ENCODE measurements at places on chromosomes 12 and 14.
A peak's percentile ranks its signal among the peaks of the same experiment; 100 is the strongest.

DNA sequence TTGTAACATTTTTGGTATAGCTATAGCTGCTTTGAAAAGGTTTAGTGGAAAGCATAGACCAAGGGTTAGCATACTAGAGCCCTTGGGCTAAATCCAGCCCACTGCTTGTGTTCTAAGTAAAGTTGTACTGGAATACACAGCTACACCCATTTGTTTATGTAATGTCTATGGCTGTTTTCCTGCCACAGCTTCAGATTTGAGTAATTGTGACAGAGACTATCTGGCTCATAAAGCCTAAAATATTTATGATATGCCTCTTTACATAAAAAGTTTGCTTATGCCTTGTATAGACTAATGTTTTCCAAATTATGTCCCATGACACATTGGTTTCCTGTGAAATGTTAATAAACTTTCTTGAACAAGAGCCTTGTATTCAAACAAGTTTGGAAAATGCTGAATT is 234.8 kb upstream of the ATP2B1 start:
- DNase-seq = peak; percentile 6

DNA sequence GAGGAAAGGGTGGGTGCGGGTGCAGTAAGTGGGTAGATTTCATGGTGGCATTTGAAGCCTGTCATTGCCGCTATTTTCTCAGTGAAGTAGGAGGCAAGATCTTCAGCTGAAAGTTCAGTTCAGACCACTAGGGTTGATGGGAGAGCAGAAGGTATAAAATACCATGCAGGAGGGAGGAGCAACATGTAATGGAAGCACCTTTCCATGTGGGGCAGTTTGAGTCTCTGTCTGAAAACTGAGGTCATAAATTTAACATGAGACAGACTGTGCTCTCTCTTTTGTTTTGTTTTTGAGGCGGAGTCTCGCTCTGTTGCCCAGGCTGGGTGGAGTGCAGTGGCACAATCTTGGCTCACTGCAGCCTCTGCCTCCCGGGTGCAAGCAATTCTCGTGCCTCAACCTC is 22.7 kb downstream of the LRRC74A start:
- DNase-seq = no peak

DNA sequence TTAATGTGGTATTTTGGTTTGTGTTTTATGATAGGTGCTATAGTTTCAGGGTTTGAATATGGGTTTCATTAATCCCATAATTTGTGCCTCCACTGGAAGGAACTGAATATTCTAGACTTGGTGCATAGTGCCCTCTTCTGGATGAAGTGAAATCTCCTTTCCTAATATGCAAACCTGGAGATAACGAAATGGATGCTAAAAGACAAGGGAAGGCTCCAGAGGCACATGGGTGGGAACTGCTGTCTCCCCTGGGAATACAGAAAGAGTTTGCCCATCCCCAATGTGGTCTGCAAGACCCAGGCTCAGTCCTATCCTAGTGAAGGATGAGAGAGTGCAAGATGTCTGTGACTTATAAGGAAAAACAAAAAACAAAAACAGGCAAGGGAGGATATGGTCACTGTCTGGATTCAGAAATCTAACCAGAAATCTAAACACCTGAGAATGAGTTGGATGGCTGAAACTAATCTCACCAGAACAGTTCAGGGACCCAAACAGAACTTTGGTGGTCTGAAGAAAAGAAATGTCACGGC is 142.3 kb upstream of the TMPO start:
- DNase-seq = peak; percentile 15

DNA sequence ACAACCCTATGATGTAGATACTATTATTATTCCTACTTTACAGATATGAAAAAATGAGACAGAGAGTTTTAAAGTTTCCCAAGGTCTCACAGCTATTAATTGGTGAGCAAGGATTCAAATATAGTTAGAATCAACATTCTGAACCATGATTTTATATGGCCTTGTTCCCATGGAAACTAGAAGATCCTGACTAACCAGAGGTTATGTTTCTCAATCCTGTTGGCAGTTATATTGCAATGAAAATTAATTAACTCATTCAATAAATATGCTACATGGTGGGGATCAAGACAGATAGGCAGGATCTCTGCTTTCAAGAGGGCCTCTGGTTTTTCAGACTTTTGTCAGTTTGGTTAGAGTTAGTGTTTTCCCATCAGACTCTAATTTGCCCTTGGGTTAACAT is 9.3 kb upstream of the FUT8 start:
- peak; percentile 71 for DNase-seq

DNA sequence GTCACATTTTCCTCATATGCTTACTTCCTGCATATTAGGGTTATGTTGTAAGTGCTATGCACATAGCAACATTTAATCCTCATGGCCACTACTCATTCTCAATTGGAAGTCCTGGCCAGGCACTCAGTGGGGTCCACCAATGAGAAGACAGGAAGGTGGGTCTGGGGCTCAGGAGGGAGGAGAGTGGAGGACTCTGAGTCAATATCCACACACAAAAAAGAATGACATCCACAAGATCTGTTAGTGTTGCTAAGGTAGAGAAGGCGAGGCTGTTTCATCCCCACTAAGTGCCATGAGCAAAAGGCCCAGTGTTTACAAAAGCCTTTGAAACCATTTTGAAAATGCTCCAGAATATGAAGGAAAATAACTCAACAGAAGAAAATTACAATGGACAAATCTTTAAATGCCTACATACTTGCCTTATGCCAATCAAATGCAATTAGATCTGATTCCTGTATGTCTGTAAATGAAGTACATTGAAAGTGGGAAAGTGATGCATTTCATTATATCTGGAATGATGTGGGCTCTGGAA is 53.9 kb downstream of the EID3 start:
- peak; percentile 71 for DNase-seq

DNA sequence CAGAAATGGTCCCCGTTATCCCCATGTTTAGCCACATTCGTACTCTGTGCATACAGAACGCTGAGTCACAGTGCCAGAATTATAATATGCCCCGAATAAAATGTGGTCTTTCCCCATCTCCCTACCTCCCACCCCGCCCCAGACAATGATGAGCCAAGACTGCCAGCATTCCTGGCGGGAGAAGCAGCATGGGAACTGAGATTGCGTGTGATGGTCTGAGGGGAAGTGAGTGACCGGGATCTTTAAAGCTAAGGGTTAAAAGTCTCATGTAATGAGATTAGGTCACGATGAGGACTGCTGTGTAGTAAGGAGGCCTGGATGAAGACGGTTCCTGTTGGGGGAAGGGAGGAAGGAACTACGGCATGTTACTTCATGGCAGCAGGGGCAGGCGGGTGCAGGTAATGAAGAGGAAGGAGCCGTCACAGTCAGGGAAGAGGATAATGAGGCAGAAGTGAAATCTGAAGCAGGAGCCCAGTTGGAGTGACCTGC is 243.3 kb upstream of the FKBP4 start:
- no peak for DNase-seq

- DNase-seq = peak; percentile 71
Measured at GRCh38 chr14:105473677-105474482, 741 bp upstream of the CRIP2 start.

DNA sequence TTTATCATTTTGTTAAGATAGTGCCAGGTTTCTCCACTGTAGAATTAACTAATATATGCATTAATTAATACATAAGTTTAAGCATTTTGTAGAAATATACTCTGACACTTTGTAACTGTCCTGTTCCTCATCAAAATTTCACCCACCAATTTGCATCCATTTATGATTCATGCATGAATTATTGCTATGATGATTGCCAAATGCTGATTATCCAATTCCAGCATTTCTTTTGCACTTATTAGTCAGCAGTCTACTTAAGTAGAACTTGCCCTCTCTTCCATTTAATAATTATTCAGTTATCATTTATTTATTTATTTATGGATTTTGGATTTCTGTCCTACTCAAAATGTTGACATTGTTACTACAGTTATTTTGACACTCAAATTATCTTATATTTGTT is 72.2 kb downstream of the SLC6A15 start:
- DNase-seq = no peak

GRCh38 chr12:93128332-93128707 is 199.2 kb upstream of the EEA1 start:
- no peak for DNase-seq

DNA sequence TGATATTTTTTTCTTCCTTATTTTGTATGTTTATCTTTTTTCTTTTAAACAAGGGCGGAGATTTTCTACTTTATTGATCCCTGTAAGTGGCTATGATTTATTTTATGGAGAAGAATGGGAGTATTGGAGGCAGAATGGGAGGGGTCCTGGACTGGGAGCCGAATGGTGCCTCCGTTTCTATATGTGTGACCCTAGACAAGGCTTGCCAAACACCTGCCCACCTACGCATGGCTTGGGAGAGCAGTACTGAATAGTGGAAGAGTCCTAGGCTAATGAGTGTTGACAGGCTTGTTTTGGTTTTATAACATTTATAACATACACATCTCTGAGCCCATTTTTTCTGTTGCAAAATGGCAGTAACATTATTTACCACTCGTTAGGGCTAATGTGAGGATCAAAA is 29.0 kb downstream of the STK38L start:
- no peak for DNase-seq

DNA sequence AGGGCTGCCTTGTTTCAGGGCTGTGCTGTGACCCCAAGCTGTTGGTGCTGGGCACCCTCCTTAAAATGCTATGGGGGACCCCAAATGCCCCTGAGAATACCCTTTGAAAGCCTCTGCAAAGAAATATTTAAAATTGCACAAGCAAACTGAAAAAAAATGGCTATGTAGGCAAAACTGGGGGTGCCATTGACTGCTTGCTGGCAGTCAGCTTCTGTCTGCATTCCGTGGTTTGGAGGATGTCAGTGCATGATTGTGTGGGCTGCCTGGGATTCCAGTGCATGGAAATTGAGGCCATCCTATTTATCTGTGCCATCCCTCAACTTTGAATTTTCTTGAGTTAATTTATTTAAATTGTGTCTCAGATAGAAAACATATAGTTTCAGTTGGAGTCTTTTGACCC is 113.7 kb upstream of the RTL1 start:
- DNase-seq = peak; percentile 57
